Activated naive CD4-positive, alpha-beta T cell treated with anti-CD3 and anti-CD28 coated beads, Interleukin-2, amount 10 ng/mL, durations not matched to agents 7 days and 5 days (primary cell): ENCODE measurements at places on chromosomes 6 and 20.
A peak's percentile ranks its signal among the peaks of the same experiment; 100 is the strongest.

GRCh38 chr6:66226109-66226508, 519.1 kb upstream of the EYS start:
- DNase-seq, result no peak
- no peaks in the 10 kb centered on the region for H3K36me3 ChIP-seq
- no peaks in the 10 kb centered on the region for H3K27me3 ChIP-seq

DNA sequence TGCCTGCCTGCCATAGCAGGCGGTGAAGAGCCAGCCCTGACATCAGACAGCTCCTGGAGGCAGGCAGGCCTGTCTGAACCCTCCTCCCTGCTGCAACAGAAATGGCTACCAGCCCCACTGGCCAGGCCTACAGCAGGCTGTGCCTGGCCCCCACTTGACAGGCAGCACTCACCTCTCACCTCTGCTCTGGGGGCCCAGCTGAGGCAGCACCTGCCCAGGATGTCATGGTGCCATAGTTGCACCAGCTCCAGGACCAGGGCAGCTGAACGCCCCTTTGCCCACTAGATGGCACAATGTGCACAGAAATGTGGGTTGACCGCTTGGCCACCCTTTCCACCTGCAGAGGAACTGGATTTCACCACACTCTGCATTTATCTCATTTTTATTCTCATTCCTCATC, 30.6 kb downstream of the MRPL14 start:
- no peak overlapping the region for H3K4me3 ChIP-seq
- peaks cover under 1% of the 10 kb centered on the region for H3K4me1 ChIP-seq
- DNase-seq, result peak; percentile 86
- no peaks in the 10 kb centered on the region for H3K36me3 ChIP-seq

DNA sequence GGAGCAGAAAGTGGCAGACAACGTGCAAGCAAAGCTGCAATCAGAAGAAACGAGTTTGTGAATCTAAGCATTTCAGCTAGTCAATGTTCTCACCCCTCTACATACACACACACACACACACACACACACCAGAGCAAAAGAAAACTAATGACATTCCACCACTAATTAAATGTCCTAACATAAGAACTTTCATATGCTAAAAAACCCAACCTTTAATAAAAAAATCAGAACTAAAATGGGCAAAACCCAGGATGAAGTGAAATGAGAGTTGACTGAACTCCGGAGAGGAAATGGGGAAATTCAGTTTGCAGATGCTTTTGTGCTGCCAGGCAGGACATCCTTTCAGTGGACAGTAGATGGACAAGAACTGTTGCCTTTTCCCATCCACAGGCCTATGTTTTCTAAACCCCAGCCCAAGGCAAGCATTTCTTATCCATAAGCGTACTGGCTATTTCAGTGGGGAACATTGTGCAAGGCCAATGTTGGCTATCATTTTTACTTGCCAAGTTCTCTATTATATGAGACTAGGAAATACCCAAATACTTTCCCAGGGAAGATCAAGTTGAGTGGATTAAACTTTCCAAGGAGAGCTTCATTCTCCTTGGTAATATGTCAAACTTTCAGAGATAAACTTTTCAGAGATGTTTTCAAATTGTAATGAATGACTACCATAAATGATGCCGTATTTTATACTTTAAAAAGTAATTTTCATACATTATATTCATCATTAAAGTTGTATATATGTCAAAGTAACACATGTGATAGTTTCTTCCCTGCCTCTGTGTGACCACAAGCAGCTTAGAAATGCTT, 27.3 kb downstream of the RIN2 start:
- no peaks in the 10 kb centered on the region for H3K36me3 ChIP-seq
- DNase-seq, result no peak
- H3K27me3 ChIP-seq, result peaks cover 4% of the 10 kb centered on the region
- H3K27ac ChIP-seq, result no peak overlapping the region
- no peak overlapping the region for H3K4me3 ChIP-seq

- no peaks in the 10 kb centered on the region for H3K4me1 ChIP-seq
- no peak overlapping the region for H3K4me3 ChIP-seq
- H3K27me3 ChIP-seq, result peaks cover 3% of the 10 kb centered on the region
- no peak overlapping the region for H3K27ac ChIP-seq
- no peaks in the 10 kb centered on the region for H3K36me3 ChIP-seq
These were observed 178.6 kb downstream of the UNC5CL start for GRCh38 chr6:40860443-40860842.

GRCh38 chr20:40476461-40476860, 212.6 kb downstream of the MAFB start:
- no peaks in the 10 kb centered on the region for H3K27me3 ChIP-seq
- no peaks in the 10 kb centered on the region for H3K36me3 ChIP-seq
- no peak overlapping the region for H3K4me3 ChIP-seq
- H3K4me1 ChIP-seq, result no peaks in the 10 kb centered on the region
- DNase-seq, result no peak

GRCh38 chr6:87756858-87757257, 54.8 kb upstream of the AKIRIN2 start:
- peaks cover 8% of the 10 kb centered on the region for H3K4me1 ChIP-seq
- DNase-seq, result no peak
- no peak overlapping the region for H3K27ac ChIP-seq
- peaks cover 10% of the 10 kb centered on the region for H3K27me3 ChIP-seq

DNA sequence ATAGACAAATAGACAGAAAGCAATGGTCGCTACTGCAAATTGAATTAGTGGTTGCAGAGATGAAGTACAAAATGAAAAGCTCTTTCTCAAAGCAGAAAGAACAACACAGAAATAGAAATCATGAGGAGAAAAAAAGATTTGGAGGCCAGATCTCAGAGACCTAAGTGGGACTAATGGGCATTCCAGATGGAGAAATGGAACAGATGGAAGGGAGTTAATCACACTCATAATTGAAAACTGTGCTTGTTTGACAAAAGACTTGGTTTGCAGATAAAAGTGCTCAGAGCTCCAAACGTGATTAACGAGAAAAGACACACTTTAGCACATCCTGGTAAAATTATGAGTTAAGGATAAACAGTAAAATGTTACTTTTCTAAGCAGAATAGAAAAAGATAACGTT, 58.1 kb upstream of the SNRPB2 start:
- no peaks in the 10 kb centered on the region for H3K36me3 ChIP-seq
- H3K27me3 ChIP-seq, result no peaks in the 10 kb centered on the region
- no peak overlapping the region for H3K4me3 ChIP-seq
- DNase-seq, result no peak

GRCh38 chr20:37096415-37097041, 731 bp upstream of the RBL1 start:
- H3K27me3 ChIP-seq, result peaks cover 18% of the 10 kb centered on the region
- peaks cover 43% of the 10 kb centered on the region for H3K4me1 ChIP-seq
- peak overlapping the region; percentile 98 for H3K4me3 ChIP-seq
- peaks cover 26% of the 10 kb centered on the region for H3K36me3 ChIP-seq
- H3K27ac ChIP-seq, result peak overlapping the region; percentile 99
- DNase-seq, result no peak

GRCh38 chr6:36336208-36336710, 429 bp downstream of the BNIP5 start:
- H3K4me3 ChIP-seq, result no peak overlapping the region
- H3K27me3 ChIP-seq, result peaks cover 68% of the 10 kb centered on the region
- H3K4me1 ChIP-seq, result peaks cover 10% of the 10 kb centered on the region
- no peak overlapping the region for H3K27ac ChIP-seq
- no peaks in the 10 kb centered on the region for H3K36me3 ChIP-seq
- no peak for DNase-seq

- no peaks in the 10 kb centered on the region for H3K4me1 ChIP-seq
- no peaks in the 10 kb centered on the region for H3K27me3 ChIP-seq
- no peak for DNase-seq
- no peak overlapping the region for H3K4me3 ChIP-seq
These were observed 503.8 kb downstream of the TFAP2B start for GRCh38 chr6:51322505-51322904.

DNA sequence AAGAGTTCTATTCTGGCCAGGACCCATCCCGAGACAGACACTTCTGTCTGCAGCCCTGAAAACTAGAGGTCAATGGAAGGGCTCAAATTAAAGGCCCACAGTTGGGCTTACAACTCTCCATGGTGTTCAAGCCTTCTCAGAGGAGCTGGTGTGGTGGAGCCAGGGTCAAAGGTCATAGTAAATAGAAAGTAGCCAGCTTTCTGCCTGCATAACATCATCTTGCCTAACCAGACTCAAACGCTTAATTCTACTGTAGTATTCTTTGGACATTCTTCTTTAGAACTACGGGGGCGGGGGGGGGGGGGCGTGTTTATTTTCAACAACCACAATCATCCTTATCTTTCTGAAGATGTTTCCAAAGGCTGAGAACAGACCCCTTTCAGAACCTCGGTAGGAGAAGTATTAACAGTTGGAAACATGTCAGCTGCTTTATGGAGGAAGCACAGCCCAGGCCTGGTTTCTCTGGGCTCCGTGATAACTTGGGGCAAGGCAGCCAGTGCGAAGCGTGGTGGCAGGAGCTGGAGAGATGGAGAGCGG, 1.5 kb upstream of the RREB1 start:
- peak overlapping the region; percentile 86 for H3K4me3 ChIP-seq
- H3K27me3 ChIP-seq, result peaks cover 11% of the 10 kb centered on the region
- no peak for DNase-seq

DNA sequence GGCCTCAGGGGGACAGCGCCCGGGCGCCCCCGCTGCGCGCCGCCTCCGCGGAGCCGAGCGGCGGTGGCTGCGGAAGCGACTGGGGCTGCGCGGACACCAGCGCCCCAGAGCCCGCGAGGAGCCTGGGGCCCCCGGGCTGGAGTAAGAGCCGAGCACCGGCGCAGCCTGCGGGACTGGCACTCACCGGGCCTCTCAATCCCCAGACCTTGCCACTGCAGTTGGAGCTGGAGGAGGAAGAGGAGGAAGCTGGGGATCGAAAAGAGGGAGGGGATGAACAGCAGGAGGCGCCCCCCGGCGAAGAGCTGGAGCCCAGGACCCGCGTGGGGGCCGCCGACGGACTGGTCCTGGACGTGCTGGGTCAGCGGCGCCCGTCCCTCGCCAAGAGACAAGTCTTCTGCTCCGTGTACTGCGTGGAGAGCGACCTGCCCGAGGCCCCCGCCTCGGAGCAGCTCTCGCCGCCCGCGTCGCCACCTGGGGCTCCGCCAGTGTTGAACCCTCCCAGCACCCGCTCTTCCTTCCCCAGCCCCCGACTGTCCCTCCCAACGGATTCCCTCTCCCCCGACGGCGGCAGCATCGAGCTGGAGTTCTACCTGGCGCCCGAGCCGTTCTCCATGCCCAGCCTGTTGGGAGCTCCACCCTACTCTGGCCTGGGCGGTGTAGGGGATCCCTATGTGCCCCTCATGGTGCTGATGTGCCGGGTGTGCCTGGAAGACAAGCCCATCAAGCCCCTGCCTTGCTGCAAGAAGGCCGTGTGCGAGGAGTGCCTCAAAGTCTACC, 590 bp downstream of the RNF217 start:
- H3K27ac ChIP-seq, result no peak overlapping the region
- peaks cover 35% of the 10 kb centered on the region for H3K4me1 ChIP-seq
- peaks cover 2% of the 10 kb centered on the region for H3K36me3 ChIP-seq
- H3K4me3 ChIP-seq, result peak overlapping the region; percentile 61
- peaks cover 47% of the 10 kb centered on the region for H3K27me3 ChIP-seq
- peak; percentile 26 for DNase-seq

- H3K4me3 ChIP-seq, result no peak overlapping the region
- peaks cover 56% of the 10 kb centered on the region for H3K27me3 ChIP-seq
- no peak overlapping the region for H3K27ac ChIP-seq
These were observed 13.5 kb downstream of the EBF4 start for GRCh38 chr20:2705931-2706645.

DNA sequence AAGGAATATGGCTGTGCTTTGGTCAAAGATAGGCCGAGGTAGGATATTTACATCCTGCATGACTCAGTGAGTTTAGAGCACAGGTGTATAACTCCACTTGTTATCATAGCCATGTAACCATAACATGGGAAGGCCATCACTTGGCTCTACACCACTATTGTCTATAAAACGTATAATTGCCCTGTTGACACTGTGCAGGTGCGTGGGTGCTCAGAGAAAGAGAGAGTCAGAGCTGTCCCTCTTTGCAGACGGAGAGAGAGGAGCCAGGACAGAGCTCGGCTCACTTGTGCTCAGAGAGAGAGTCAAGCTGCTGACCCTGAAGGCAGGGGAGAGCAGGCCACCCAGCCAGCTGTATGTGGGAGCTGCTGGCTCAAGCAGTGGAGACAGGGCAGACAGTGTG, 46.0 kb downstream of the OR2B6 start:
- DNase-seq, result no peak
- peaks cover 12% of the 10 kb centered on the region for H3K27me3 ChIP-seq
- H3K27ac ChIP-seq, result no peak overlapping the region
- H3K4me1 ChIP-seq, result no peaks in the 10 kb centered on the region
- no peak overlapping the region for H3K4me3 ChIP-seq
- no peaks in the 10 kb centered on the region for H3K36me3 ChIP-seq

GRCh38 chr6:163900570-163900969, 486.1 kb downstream of the QKI start:
- no peaks in the 10 kb centered on the region for H3K36me3 ChIP-seq
- H3K27me3 ChIP-seq, result no peaks in the 10 kb centered on the region

- H3K4me1 ChIP-seq, result no peaks in the 10 kb centered on the region
- no peaks in the 10 kb centered on the region for H3K27me3 ChIP-seq
- no peak overlapping the region for H3K4me3 ChIP-seq
- no peak overlapping the region for H3K27ac ChIP-seq
These were observed 240.2 kb downstream of the KHDC1L start for GRCh38 chr6:72984981-72985665.

- no peak overlapping the region for H3K4me3 ChIP-seq
- no peaks in the 10 kb centered on the region for H3K4me1 ChIP-seq
- no peaks in the 10 kb centered on the region for H3K27me3 ChIP-seq
- no peak for DNase-seq
- no peaks in the 10 kb centered on the region for H3K36me3 ChIP-seq
These were observed 62.9 kb downstream of the TRMT6 start for GRCh38 chr20:5887386-5887785.

- no peak overlapping the region for H3K27ac ChIP-seq
- peaks cover 11% of the 10 kb centered on the region for H3K4me1 ChIP-seq
- no peak for DNase-seq
- H3K27me3 ChIP-seq, result peaks cover 11% of the 10 kb centered on the region
- H3K4me3 ChIP-seq, result no peak overlapping the region
- no peaks in the 10 kb centered on the region for H3K36me3 ChIP-seq
These were observed 63.9 kb downstream of the CD164 start for GRCh38 chr6:109318328-109318876.

- H3K4me1 ChIP-seq, result peaks cover 45% of the 10 kb centered on the region
- peaks cover 8% of the 10 kb centered on the region for H3K36me3 ChIP-seq
- H3K27me3 ChIP-seq, result no peaks in the 10 kb centered on the region
- peak overlapping the region; percentile 95 for H3K27ac ChIP-seq
- peak; percentile 70 for DNase-seq
- peak overlapping the region; percentile 67 for H3K4me3 ChIP-seq
These were observed 123.7 kb upstream of the BTN3A2 start for GRCh38 chr6:26241033-26241895.

- no peaks in the 10 kb centered on the region for H3K27me3 ChIP-seq
- DNase-seq, result no peak
- H3K36me3 ChIP-seq, result peaks cover 55% of the 10 kb centered on the region
- H3K4me1 ChIP-seq, result peaks cover 29% of the 10 kb centered on the region
- H3K4me3 ChIP-seq, result no peak overlapping the region
These were observed 19.2 kb upstream of the SLC22A1 start for GRCh38 chr6:160102399-160102798.

GRCh38 chr6:28766426-28766825, 157.4 kb downstream of the TRIM27 start:
- no peak overlapping the region for H3K27ac ChIP-seq
- peaks cover 85% of the 10 kb centered on the region for H3K27me3 ChIP-seq
- no peak for DNase-seq
- no peak overlapping the region for H3K4me3 ChIP-seq
